ENCODE measurements at places on chromosomes 16 and 17. TPM values are rescaled to one million over a fixed set of nuclear protein-coding genes. Genes with fewer than 3 reads are reported as not detected.
A peak's percentile ranks its signal among the peaks of the same experiment; 100 is the strongest.

DNA sequence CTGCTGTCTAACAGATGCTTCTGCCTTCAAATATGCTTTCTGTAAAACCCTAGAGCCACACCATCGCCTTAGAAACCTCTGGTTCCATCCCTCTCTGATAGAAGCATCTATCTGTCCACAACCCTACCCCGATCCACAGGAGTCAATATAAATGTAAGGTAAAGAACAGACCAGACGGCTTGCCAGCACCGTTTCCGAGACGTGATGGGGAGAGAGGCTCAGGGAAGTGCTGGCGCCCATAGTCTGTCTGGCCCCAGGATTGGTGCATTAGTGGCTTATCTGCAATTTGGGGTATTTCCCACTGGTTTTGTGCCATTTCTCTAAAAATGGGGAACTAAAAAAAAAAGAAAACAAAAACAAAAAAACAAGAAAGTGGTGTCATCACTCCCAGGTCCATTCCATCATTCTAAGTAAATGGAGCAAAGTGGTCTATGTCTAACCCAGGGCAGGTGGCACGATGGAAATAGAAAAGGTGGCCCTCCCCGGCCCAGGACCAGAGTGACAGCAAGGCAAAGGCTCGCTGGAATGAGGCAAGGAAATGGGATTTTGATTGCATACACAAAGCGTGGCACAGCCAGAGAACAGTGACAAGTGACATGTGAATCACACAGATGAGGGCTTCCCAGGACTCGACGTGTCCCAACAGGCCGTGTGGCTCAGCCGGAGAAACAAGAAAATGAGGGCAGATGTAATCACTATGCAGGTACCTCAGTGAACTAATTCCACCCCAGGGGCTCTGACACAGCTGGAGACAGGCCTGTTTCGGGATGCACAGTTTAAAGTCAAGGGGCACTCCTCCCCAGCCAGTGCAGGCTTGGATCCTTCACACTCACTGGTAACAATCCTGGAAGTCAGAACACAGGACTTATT, 125.6 kb downstream of the GAS7 start:
- H3K27ac ChIP-seq, result no peak overlapping the region
- DNase-seq, result no peak
- no peaks in the 10 kb centered on the region for H3K36me3 ChIP-seq
- H3K4me1 ChIP-seq, result no peaks in the 10 kb centered on the region
- no peak overlapping the region for H3K4me3 ChIP-seq

DNA sequence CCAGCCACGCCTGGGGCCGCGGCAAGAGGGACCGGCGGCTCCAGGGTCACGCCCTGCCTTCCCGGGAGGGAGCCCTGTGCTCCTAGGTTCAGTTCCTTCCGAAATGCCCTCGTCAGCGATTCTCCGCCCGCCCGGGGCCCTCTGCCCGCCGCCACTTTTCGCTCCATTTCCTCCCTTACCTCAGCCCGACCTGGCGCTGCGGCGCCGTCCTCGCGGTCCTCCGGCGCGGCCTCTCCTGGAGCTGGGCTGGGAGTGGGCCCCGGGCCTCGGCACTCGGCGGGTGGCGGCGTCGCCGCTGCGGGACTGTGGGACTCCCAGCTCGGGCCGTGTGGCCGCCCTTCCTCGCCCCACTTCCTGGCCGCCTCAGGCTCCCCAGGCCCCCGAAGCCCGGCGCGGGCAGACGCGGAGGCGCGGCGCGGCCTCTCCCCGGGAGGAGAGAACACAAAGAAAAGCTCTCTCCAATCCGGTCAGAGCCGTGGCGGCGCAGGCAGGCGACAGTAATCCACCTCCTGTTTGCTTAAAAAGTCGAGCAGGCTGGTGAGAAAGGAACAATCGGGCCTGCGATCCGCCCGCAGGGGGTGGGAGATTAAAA, 1.6 kb downstream of the BAHCC1 start:
- peak overlapping the region; percentile 31 for H3K4me3 ChIP-seq
- H3K36me3 ChIP-seq, result no peaks in the 10 kb centered on the region
- H3K27me3 ChIP-seq, result no peaks in the 10 kb centered on the region

DNA sequence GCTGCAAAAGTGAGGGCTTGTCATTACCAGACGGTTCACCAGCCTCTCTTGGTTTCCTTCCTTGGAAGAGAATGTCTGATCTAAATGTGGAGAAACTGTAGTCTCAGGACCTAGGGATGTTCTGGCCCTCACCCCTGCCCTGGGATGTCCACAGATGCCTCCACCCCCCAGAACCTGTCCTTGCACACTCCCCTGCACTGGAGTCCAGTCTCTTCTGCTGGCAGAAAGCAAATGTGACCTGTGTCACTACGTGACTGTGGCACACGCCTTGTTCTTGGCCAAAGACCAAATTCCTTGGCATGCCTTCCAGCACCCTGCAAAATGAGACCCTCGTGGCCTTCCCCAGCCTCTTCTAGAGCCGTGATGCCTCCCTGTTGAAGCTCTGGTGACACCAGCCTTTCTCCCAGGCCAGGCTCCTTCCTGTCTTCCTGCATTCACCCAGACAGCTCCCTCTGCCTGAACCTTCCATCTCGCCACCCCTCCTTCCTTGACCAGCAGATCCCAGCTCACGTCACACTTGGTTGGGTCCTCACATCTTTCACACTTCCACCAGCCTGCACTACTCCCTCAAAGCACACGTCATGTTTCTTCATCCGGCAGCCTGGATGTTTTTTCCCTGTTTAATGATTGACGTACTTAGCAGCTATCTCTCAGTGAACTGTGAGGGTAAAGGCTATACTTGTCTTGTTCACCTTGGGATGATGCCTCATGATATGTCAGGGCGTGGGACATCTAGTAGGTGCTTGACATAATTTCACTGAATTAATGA, 4.3 kb downstream of the ZNF768 start:
- H3K4me3 ChIP-seq, result no peak overlapping the region
- peak overlapping the region; percentile 89 for H3K27ac ChIP-seq
- H3K4me1 ChIP-seq, result peaks cover 5% of the 10 kb centered on the region
- no peaks in the 10 kb centered on the region for H3K27me3 ChIP-seq

GRCh38 chr17:81576621-81577277, 24.6 kb upstream of the FAAP100 start:
- no peaks in the 10 kb centered on the region for H3K36me3 ChIP-seq
- H3K27ac ChIP-seq, result peak overlapping the region; percentile 69
- no peak for DNase-seq
- H3K4me1 ChIP-seq, result peaks cover 19% of the 10 kb centered on the region
- no peaks in the 10 kb centered on the region for H3K27me3 ChIP-seq

DNA sequence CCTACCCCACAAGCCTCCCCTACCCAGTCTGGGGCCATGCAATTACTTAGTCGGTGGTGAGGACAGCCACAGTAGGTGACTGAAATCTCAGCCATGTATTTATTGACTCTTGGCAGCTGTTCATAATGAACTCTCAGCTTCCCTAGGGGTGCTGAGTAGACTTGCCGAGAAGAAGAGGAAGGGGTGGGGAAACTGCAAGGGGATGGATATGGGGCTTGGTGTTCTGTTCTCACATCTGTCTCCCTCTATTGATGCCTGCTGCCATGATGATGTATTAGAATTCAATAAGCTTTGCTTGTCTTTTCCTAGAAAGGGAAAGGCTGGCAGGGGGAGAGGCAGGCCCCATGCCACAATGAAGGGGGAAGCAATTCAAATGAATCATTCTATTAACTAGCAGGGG, 112.9 kb downstream of the GP2 start:
- H3K27me3 ChIP-seq, result peaks cover 6% of the 10 kb centered on the region
- H3K4me1 ChIP-seq, result no peaks in the 10 kb centered on the region
- no peak overlapping the region for H3K4me3 ChIP-seq

DNA sequence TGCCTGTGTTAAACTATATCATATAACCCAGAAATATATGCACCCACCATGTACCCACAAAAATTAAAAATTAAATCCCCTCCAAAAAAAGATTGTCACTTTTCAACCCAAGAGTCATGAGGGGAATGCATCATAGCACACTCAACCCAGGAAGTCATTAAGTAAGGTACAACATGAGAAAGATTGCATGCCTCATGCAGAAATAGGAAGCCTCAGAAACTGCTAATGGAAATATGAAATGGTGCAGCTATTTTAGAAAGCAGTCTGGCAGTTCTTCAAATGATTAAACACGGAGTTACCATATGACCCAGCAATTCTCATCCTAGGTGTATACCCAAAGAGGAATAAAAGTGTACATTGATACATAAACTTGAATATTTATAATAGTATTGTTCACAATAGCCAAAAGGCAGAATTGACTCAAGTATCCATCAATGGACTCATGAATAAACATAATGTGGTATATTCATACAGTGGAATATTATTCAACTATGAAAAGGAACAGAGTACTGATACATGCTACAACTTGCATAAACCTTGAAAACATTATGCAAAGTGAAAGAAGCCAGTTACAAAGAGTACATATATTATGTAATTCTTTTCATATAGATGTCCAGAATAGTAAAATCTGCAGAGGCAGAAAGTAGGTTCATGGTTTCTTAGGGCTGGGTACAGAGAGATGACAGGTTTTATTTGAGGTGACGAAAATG, 70.4 kb downstream of the TMEM100 start:
- no peak overlapping the region for H3K27ac ChIP-seq
- DNase-seq, result no peak
- peaks cover 4% of the 10 kb centered on the region for H3K27me3 ChIP-seq
- no peak overlapping the region for H3K4me3 ChIP-seq
- no peaks in the 10 kb centered on the region for H3K4me1 ChIP-seq

The PYDC1 gene
- polyA plus RNA-seq, result not detected

The DUSP3 gene
- 65.5 TPM for polyA plus RNA-seq

- peak overlapping the region; percentile 72 for H3K4me3 ChIP-seq
- no peaks in the 10 kb centered on the region for H3K36me3 ChIP-seq
- peak; percentile 74 for DNase-seq
- H3K4me1 ChIP-seq, result peaks cover 19% of the 10 kb centered on the region
- peaks cover 19% of the 10 kb centered on the region for H3K27me3 ChIP-seq
- H3K27ac ChIP-seq, result peak overlapping the region; percentile 53
These were observed 57.3 kb downstream of the RAP1GAP2 start for GRCh38 chr17:2853283-2854142.

GRCh38 chr17:71757156-71757555, 363.7 kb upstream of the SOX9 start:
- no peaks in the 10 kb centered on the region for H3K4me1 ChIP-seq
- no peak overlapping the region for H3K4me3 ChIP-seq
- no peak for DNase-seq
- no peak overlapping the region for H3K27ac ChIP-seq
- H3K27me3 ChIP-seq, result no peaks in the 10 kb centered on the region

GRCh38 chr17:55699181-55699860, 23.3 kb downstream of the TMEM100 start:
- H3K36me3 ChIP-seq, result no peaks in the 10 kb centered on the region
- H3K4me3 ChIP-seq, result no peak overlapping the region
- H3K4me1 ChIP-seq, result no peaks in the 10 kb centered on the region

The NOL11 gene
- polyA plus RNA-seq, result 20.2 TPM

DNA sequence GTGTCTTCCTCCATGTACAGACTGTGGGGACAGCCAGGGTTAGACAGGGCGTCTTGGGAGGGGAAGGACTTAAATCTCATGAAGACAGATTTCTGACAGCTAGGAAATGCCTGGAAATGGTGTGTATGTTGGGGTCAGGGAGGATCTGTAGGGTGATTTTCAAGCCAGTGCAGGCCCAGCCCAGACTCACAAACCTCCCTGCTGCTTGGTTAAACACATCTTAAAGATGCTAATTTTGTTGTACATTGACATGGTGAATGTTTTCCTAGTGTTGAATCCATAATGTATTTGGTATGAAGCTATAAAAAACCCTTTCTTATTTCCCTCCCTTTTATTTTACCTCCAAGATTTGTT, 238.3 kb downstream of the CCDC182 start:
- H3K27ac ChIP-seq, result peak overlapping the region; percentile 75
- no peaks in the 10 kb centered on the region for H3K36me3 ChIP-seq
- H3K27me3 ChIP-seq, result no peaks in the 10 kb centered on the region
- no peak overlapping the region for H3K4me3 ChIP-seq

DNA sequence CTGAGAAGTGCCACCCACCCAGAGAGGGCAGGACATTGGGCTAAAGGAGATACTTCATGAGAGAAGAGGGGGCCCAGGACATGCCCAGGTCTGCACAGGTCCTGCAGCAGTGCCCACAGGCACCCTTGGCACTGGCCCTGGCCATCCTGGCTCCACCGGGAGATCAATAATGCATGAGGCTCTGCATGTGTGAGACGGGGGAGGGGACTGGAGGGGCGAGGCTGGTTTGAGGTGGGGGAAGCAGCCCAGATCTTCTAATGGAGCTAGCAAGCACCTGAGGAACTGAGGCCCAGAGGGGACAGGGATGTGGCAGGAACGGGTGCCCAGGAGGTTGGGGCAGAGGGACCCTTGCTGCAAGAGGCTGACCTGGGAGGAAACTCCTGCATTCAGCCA, 567 bp downstream of the OSBPL7 start:
- peak overlapping the region; percentile 84 for H3K27ac ChIP-seq
- H3K36me3 ChIP-seq, result no peaks in the 10 kb centered on the region
- peaks cover 9% of the 10 kb centered on the region for H3K4me1 ChIP-seq
- H3K27me3 ChIP-seq, result no peaks in the 10 kb centered on the region

GRCh38 chr17:70040336-70040735, 34.7 kb upstream of the KCNJ16 start:
- DNase-seq, result no peak
- no peak overlapping the region for H3K4me3 ChIP-seq
- no peaks in the 10 kb centered on the region for H3K27me3 ChIP-seq
- no peak overlapping the region for H3K27ac ChIP-seq
- H3K36me3 ChIP-seq, result no peaks in the 10 kb centered on the region

The KRTAP2-3 gene
- not detected for polyA plus RNA-seq

GRCh38 chr16:54362591-54363206, 76.1 kb upstream of the IRX3 start:
- DNase-seq, result no peak
- no peak overlapping the region for H3K4me3 ChIP-seq
- H3K36me3 ChIP-seq, result no peaks in the 10 kb centered on the region
- peaks cover 5% of the 10 kb centered on the region for H3K4me1 ChIP-seq
- H3K27ac ChIP-seq, result no peak overlapping the region

The PABPN1L gene
- not detected for polyA plus RNA-seq

- no peak overlapping the region for H3K4me3 ChIP-seq
- H3K27ac ChIP-seq, result peak overlapping the region; percentile 55
- H3K4me1 ChIP-seq, result peaks cover 15% of the 10 kb centered on the region
- no peaks in the 10 kb centered on the region for H3K36me3 ChIP-seq
- no peaks in the 10 kb centered on the region for H3K27me3 ChIP-seq
- no peak for DNase-seq
These were observed 36.7 kb downstream of the TK2 start for GRCh38 chr16:66513111-66513723.

DNA sequence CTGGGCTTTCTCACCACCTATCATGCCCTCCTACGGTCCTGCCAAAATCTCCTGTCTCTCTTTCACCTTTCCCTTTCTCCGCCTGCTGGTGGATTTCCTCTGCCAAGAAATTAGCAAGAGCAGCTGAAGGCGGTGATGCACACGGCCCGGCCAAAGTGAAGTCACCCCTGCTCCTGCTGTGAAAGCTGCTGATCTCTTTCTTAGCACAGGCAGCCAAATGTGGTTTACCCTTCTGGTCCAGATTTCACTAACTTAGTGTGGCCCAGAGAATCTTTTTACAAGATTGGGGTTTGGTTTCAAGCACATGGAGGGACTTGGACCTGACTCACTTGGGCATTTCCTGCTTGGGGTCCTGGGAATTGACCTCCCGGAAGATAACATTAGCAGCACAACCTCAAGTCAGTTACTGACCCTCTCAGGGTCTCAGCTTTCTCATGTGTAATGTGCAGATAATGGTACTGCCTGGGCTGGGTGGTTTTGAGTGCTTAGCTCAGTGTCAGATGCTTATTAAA, 155.7 kb downstream of the SOCS1 start:
- H3K36me3 ChIP-seq, result no peaks in the 10 kb centered on the region
- H3K4me3 ChIP-seq, result no peak overlapping the region
- peaks cover 44% of the 10 kb centered on the region for H3K4me1 ChIP-seq
- peak; percentile 55 for DNase-seq

The FBXL16 gene
- 0.38 TPM for polyA plus RNA-seq

The PRRT2 gene
- 23.9 TPM for polyA plus RNA-seq

GRCh38 chr17:15233022-15233805, 31.9 kb downstream of the PMP22 start:
- H3K27ac ChIP-seq, result peak overlapping the region; percentile 29
- no peak overlapping the region for H3K4me3 ChIP-seq
- H3K36me3 ChIP-seq, result no peaks in the 10 kb centered on the region
- peaks cover 6% of the 10 kb centered on the region for H3K4me1 ChIP-seq
